Activated CD8-positive, alpha-beta memory T cell treated with anti-CD3 and anti-CD28 coated beads for 24 hours (primary cell): ENCODE measurements at places on chromosomes 2 and 18.
A peak's percentile ranks its signal among the peaks of the same experiment; 100 is the strongest.

DNA sequence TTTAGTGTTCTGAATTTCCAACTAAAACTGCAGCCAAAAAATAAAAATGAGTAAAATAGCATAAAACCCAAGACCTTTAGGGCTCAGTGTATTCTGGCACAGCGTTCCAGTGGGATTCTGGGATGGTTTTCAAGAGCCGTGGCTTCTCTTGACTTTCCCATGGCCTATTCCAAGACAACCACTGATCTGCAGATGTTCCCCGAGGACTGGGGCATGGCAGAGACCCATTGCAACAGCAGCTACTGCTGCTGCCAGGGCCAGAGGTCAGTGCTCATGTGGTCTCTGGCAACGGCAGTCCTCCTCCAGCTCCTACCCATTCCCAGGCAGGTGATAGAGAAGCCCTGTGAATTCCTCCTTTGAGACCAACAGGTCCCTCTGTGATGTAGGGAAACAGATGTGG, 26.8 kb downstream of the TNP1 start:
- DNase-seq = no peak

- peak; percentile 60 for DNase-seq
Measured at GRCh38 chr18:3525870-3526420, 76.0 kb downstream of the TGIF1 start.

DNA sequence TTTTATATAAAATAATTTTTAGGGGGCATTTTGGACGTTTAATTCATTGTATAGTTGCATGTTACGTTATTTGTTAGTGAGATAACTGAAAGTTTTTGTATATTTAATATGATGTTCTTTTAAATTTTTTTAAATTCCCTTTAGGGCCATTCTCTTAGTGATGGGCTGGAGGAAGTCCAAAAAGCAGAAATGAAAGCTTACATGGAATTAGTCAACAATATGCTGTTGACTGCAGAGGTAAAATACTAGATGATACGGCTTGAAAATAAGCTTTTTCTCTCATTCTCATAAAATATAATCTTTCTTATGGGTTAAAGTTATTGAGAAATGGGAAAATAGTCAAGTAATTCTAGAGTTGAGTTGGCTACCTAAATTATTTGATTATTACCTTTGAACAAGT, 58.9 kb downstream of the MTX2 start:
- DNase-seq = no peak

DNA sequence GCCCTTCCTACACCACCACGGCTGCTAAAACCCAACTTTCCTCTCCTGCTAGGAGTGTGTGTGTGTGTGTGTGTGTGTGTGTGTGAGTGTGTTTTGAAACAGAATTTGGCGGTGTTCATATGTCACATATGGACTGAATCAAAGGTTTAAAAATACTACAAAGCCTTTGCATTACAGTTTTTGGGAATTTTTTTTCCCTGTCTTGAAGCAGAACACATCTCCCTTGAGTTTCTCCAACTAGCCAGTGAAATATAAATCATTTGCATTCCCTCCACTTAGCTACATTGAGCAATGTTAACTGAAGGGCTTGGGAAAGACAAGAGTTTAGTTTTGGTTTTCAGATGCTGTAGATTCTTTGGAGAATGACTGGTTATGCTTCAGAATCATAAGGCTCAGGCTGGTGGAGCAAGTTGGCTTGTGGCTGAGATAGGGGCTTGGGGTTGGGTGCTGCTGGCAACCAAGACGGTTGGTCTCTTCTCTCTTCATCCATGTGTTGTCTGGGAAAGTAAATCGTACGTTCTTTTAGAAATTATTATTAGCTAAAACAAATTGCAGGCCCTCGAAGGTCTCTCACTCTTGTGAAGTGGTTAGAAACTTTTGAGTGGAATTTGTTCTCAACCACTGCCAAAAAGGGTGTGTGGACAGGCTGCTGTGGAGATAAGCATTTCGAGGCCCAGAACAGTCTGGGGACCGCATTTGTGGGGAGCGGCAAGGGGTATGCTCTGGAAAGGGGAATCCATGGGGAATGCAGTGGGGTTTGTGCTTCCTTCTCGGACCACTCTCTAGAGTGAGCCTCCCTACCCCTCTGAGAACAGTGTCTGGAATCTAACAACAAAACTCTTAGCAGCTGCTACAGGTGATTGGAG, 1.4 kb downstream of the NRP2 start:
- DNase-seq = no peak

- DNase-seq = no peak
Measured at GRCh38 chr2:58616961-58617360, 375.8 kb upstream of the FANCL start.

GRCh38 chr2:15412779-15413178, 148.4 kb downstream of the NBAS start:
- no peak for DNase-seq

DNA sequence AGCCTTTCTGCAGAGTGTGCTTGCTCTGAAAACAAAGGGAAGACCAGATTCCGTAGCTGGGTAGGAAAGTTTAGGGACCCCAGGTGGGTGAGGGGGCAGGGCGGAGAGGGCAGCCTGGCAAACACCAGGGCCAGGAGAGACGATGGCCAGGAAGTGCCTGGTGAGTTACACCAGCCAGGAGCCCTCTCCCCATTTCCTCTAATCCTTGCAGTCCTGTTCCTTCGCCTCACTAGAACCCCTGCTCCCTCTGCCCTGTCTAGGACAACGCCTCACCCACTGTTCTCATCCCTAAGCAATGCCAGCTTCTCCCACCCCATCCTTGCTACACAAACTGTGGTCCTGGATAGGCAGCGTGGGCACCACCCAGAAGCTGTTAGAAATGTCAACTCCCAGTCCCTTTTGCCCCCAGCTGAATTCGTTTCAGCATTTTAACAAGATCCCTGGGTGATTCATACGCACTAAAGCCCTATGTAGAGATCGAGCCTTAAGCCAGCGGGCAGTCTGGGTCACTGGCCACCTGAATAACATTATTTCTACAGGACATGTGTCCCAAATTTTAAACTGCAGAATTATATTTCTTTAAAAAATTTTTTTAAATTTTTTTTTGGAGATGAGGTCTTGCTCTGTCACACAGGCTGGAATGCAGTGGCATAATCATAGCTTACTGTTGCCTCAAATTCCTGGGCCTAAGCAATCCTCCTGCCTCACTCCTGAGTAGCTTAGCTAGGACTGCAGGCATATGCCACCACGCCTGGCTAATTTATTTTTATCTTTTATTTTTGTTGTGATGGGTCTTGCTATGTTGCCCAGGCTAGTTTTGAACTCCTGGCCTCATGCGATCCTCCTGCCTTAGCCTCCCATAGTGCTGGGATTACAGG, 10.9 kb downstream of the WIPF1 start:
- no peak for DNase-seq

- DNase-seq = no peak
Measured at GRCh38 chr2:28516950-28517349, 21.1 kb downstream of the PLB1 start.

- no peak for DNase-seq
Measured at GRCh38 chr2:141195087-141195486, 935.7 kb downstream of the LRP1B start.

- DNase-seq = no peak
Measured at GRCh38 chr18:415617-416612, 84.6 kb downstream of the COLEC12 start.

DNA sequence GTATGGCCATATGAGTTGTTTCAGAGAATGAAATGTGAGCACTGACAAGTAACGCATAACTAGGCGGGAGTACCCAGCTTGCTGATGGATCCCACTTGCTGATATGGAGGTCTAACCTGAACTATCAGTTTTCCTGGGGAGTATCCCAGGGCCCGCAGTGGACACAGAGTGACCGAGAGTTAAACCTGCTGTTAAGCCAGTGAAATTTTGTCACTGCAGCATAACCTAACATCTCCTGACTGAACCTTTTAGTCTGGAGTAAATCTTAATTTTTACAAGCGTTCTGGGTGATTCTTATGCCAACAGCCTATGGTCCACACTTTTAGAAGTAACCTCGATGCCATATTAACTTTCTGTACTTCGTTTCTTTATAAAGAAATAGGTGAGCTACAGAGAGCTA, 54.4 kb downstream of the TGFA start:
- DNase-seq = no peak

GRCh38 chr2:27990030-27990590, 99.6 kb downstream of the BABAM2 start:
- DNase-seq = no peak

DNA sequence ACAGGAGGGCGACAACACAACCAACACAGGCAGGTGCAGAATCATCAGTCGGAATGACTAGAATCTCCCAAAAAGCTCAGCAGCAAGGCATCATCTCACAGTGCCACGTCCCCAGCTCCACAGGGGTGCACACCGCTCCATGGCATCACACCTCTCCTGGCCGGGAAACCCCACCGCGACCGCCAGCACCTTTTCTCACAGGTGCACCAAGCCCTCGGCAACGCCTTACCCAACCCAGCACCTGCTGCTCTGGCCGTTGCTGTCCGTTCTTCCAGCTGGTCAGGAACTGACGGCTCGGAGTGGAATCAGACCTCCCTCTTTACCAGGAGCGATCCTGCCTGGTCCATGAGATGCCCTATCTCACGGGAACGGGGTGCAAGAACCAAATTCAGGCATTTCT, 61.3 kb downstream of the ZNF516 start:
- no peak for DNase-seq

DNA sequence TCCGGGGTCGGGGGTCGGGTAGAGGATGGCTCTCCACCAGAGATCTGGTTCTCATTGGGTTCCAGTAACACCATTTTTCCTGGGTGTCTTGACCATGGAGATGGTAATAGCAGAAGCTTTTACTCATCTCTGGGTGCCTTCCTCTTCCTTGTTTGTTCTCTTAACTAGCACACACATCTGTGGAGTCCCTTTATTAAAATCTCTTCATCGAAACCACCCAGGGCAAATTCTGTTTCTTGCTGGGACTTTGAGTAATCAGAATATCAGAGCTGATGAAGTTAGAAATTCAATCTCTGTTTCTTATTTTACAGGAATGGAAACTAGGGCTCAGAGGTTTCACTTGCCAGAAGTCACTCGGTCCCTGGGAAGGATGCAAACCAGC, 15.0 kb upstream of the TRIB2 start:
- DNase-seq = no peak

DNA sequence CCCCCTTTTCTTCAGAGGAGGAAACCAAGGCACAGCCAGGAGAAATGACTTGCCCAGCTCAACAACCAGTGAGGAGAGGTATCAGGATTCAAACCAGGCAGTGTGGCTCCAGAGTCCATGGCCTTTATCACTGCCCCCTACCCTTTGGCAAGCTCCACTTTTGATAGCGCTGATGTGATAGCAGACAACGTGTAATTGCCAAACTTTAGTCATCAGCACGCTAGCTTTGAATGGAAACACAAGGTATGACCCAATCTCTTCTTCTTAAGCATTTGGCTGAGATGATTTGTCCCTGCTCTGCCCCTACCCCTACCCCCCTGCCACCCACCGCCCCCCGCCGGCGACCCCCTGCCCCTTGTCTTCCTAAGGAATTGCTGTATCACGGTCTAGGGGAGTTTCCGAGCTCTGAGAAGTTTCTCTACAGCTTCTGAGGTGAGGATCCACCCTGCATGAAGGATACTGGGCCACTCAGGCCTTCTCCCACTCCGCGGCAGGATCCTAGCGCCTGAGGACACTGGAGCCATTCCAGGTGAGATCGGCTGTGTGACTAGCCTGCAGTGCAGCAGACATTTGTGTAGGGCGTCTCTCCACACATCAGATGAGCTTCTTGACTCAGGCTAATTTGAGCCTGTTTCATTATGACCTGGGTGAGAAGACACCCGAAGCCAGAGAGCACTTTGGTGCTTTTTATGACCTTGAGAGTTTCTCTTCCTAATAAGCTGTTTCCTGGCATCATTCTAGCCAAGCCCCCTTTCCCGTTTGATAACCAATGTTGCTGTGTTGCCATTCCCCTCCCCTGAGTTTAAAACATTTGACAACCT, 75.1 kb upstream of the MAP4K4 start:
- no peak for DNase-seq

DNA sequence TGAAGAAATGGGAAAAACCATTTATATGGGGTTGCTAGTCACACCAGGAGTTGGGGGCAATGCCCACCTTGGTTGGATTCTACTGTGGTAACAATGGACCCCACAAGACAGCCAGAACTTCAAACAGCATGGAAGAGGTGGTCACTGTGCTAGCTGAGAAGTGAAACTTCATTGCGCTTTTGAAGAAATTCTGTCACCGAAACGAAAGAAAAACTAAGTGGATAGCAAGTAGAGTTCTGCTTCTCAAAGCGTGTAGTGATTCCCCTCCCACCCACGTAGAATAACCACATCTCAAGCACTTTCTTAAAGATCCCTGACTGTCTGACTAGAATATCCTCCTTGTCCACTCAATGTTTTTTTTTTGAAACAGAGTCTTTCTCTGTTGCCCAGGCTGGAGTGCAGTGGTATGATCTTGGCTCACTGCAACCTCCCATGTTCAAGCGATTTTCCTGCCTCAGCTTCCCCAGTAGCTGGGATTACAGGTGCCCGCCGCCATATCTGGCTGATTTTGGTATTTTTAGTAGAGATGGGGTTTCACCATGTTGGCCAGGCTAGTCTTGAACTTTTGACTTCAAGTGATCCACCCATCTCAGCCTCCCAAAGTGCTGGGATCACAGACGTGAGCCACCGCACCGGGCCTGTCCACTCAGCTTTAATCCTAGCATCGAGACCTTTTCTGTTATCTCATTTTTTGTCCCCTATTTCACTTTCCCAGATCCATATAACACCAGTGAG, 30.1 kb upstream of the CCL20 start:
- no peak for DNase-seq

DNA sequence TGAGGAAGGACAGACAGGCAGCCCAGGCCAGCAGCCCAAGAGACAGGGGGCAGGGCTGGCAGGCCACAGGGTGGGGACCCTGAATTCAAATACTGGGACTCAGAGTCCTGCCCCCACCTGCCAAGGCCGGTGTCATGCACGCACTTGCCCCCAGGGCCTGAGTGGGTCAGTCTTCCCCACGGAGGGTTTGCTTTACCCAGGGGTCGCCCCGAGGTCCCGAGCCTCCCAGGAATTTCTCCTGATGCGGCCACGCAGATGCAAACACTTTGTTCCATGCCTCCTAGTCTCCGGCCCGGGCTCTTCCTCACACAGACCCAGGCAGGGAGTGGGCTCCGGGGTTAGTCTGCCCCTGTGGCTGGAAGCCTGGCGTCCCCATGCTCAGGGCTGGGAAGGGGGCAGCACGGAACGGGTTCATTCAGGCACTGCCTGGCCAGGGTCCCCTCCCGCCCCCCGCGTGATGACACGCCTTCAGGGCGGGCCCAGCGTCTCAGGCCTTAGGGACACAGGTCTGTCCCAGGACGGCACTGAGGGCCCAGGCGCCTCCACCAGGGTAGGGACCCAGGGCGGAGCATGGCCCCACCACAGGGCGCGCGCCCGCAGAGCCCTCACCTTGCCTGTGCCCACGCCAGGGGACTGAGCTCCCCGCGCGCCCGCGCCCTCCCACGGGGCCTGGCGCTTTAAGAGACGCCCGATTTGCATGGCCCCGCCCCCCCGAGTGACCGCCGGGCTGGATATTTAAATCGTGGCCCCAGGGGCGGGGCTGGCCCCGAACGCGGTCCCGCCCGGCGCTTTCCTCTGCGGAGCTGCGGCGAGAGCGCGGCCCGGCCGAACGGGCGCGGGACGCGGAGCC, at the start of gene SNED1:
TSS of gene SNED1 (plus strand) at position 763 of the 850 bp plus-strand sequence. CDS start 220 bp downstream, outside the sequence.
- DNase-seq = peak; percentile 87

DNA sequence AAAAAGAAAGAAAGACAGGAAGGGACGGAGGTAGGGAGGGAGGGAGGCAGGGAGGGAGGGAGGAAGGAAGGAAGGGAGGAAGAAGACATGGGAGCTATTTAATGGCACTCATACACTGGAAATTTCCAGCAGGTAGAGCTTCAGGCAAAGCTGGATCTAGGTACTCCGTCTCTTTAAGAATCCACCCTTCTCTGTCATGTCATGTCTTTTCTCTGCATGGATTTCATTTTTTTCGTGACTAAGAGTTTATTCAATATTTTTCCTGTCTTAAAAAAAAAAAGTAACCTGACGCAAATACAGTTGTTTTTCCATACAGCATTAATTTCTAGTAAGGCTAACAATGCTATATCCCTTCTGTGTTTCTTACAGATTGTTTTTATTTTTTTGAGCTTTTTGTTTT, 56.3 kb upstream of the MCFD2 start:
- DNase-seq = no peak
